G401 (cell line): ENCODE measurements at places on chromosomes 7 and 10.

GRCh38 chr10:114061148-114061547, 17.5 kb downstream of the ADRB1 start:
- DNase-seq: no peak

- no peak for DNase-seq
Observed at GRCh38 chr7:37476428-37476827, 27.8 kb upstream of the ELMO1 start.

GRCh38 chr7:117995850-117996650, 122.8 kb upstream of the CTTNBP2 start:
- no peak for DNase-seq

DNA sequence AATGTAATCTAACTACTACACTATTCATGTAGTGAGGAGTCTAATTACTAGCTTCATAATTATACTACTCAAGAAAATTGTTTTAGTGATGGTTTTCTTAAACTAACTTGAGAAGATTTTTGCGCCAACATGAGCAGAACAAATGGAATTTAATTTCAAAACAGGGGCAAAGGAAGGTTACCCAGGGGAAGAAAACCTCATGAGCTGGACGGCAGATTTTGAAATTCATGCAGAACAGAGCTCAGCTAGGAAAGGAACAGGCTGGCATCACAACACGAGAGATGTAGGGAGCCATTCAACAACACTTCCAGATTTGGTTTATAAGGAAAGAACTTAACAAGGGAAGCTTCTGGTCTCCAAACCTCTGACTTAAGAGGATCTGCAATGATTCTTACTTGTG, 235.3 kb upstream of the PRKCQ start:
- DNase-seq: no peak

DNA sequence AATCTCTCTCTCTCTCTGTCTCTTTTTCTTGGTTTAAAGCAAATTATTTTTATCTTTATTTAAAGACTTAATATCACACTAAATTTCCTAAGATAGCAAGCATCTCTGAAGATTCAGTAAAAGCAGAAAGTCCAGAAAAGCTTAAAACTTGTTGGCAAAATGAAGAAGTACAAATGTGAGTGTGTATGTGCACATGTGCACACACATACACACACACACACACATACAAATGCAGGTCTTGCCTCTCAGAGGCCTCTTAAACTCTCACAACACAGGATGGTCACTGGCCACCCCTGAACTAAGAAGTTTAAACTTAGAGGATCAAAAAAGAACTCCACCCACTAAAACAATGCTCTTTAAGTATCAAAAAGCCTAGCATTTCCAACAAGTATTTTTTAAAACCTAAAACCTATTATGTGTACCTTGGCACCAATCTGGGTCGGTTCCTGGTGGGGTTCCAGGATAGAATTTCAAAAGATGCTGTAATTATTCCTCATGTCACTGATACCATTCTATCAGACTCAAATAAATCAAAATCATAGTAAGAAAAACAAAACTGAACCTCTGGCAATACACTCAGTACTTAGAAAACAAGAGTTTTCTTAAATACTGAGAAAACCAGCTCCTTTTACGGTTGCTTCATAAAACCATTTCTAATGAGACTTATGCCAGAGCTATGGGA, 55.0 kb downstream of the SORBS1 start:
- DNase-seq: peak; percentile 50

GRCh38 chr7:2019711-2020511, 212.8 kb downstream of the MAD1L1 start:
- no peak for DNase-seq

- DNase-seq: no peak
Observed at GRCh38 chr10:6299743-6300105, 97.0 kb downstream of the PFKFB3 start.
